Umbilical cord (tissue), 2 donors: ENCODE measurements at places on chromosomes 5 and 9. TPM values are rescaled to one million over a fixed set of nuclear protein-coding genes. Genes with fewer than 3 reads are reported as not detected.

DNA sequence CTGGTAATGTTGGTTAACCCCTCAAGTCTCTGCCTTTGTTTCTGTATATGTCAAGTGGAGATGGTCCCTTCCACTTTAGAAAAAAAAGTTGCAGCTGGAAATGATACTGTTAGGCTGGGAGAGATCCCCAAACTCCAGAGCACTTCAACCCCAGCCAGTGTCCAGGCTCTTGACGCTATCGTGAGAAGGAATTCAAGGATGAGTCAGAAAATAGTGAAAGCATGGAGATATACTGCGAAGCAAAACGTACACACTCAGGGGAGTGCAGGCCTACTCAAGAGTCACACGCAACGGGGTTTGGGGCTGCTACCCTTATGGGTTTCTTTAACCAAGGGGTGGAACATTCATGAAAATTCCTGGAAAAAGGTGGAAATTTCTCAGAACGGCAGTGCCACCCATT is 24.9 kb downstream of the KCNV2 start:
- DNase-seq = peak; percentile 34

- no peak for DNase-seq
These were observed 71.5 kb downstream of the ABCA1 start for GRCh38 chr9:104856413-104856941.

GRCh38 chr9:32579706-32580331 is 6.9 kb upstream of the NDUFB6 start:
- peak; percentile 57 for DNase-seq

- DNase-seq = no peak
These were observed 38.0 kb upstream of the PRDM12 start for GRCh38 chr9:130626249-130626996.

DNA sequence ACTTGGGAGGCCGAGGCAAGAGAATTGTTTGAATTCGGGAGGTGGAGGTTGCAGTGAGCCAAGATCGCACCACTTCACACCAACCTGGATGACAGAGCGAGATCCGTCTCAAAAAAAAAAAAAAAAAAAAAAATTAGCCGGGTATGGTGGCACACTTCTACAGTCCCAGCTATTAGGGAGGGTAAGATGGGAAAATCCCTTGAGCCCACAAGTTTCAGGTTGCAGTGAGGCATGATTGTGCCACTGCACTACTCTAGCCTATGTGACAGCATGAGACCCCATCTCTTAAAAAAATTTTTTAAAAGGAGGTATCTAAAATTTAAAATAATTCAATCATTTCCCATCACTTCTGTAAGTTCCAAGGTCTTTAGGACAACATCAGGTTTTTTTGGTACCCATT is 26.0 kb downstream of the PSIP1 start:
- DNase-seq = no peak

GRCh38 chr5:169044962-169045361 is 256.0 kb downstream of the SLIT3 start:
- no peak for DNase-seq

DNA sequence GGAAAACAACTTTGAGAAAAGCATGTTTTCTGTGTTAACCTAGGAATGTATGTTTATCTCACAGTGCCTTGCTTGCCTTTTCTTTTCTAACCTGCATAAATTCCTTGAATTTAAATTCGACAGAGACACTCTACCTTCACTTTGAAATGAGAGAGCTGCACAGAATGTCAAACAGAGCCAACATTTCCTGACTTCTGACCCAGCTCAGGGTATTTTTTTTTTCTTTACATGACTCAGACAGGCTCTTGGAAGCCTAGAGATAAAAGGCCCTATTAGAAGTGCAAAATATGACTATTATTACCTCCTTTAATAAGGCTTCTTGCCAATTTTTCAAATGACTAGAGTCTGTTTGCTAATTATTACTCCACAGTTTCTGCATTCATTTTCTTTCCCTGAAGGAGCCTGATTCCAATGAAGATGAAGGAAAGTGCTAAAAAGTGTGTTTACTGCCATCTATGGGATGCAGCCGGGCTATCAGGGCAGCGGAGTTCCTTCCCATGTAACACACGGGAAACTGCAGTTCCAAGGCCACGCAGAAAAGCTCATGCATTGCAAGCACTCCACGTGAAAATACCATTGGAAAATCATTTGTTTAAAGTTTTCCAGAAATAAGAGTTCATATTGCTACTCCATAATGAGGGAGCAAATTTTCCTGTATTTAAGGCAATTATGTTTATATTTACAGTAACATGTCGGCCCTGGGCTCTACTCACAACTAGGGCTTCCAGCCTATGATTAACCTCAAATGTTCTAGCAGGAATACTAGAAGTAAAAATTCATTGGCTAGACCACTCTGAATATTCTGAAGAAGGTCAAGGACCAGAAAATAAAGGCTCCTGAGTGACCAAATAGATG is 485.6 kb downstream of the ZSWIM6 start:
- peak; percentile 74 for DNase-seq

DNA sequence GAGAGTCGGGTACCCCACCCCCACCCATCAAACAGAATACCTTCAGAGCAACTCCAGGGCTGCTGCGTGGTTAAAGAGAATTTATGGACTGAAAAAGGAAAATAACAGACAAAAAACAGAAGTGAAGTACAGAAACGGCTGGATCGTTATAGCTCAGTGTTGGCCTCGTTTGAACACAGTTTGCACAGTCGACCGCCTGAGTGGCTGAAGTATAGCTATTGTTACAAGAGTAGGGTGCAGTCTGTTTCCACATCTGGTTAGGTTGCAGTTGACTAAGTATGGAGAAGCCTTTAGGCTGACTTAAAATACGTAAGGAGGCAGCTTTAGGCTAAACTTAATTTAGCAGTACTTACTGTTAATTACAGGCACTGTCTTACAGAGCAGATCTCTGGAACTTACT is 121.2 kb downstream of the GCNT1 start:
- DNase-seq = peak; percentile 36

DNA sequence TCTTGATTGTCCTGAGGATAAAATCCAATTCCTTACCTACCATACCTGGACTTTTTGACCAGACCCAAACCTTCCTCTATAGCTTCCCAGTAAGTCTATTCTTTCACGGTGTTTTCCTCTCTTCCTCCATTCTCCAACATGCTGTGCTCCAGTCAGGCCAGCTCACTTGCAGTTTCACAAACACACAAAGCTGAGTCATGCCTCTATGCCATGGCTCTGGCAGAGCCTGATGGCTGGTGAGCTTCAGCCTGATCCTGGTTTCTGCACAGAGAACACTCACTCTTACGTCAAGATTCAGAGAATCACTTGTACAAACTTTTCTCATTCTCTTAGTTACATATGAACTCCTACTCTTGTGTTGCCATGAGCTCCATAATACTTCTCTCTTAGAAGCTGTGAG is 27.7 kb upstream of the PAX5 start:
- no peak for DNase-seq

GRCh38 chr5:122507581-122507980 is 195.5 kb downstream of the SNCAIP start:
- no peak for DNase-seq

DNA sequence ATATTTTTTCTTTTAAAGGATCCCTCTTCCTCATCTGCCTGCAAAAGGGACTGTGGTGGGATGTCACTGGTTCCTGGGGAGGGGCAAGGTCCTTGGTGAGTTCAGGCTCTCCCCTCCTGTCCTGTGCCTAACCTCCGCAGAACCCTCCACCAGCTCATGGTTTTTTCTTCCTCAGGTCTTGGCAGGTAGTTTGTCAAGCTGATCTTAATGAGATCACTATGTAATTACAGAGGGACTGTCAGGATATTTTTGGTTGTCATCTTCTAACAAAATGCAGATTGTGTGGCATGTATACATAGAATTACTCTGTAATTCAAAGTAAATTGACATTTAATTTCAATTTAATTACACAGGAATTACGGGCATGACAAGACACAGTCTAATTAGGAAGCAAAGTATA is 150.3 kb upstream of the SEMA6A start:
- no peak for DNase-seq

GRCh38 chr5:35816881-35817521 is 39.7 kb upstream of the IL7R start:
- DNase-seq = no peak

GRCh38 chr5:171965745-171966144 is 40.7 kb downstream of the FBXW11 start:
- DNase-seq = no peak

- peak; percentile 24 for DNase-seq
These were observed 48.7 kb downstream of the TNC start for GRCh38 chr9:115069302-115069701.

- no peak for DNase-seq
These were observed 696.8 kb downstream of the SEMA5A start for GRCh38 chr5:8848997-8849594.

DNA sequence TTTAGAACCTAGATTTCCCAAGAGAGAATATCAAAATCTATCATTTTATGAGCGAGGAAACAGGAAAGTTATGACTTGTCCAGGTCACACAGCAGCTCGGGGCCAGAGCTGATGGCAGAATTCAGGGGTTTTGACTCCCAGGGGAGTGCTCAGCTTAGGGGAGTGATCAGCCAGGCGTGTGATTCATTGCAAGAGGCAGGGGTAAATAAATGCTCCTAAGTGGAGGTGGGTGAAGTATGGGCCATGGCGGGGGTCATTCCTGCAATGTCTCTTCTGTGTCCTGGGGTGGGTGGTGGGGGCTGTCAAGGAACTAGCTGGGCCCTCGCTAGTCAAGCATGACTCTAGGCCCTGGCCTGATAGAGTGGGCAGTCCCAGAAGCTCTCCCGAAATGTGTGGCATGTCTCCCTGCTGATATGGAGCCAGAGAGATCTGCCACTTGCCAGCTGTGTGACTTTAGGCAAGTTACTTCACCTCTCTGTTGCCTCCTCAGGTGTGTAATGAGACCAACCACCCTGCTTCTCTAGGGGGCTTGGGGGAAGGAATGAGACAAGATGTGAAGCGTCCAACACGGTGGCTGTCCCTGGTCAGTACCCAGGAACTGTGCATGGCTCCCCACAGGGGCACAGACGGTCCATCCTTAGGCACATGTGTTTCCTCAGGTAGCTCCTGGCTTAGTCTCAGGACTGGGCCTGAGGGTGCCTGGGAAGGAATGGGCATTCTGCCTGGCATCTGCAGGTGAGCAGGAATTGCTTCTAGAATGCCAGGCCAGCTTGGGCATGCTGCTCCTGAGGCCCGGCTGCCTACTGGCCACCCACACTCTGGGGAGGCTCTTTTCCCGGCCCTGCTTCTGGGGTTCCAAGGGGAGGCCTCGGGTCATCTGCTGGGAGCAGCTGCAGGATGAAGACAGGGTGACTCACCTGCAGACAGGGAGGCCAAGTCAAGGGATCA is 36.5 kb upstream of the SH3PXD2B start:
- no peak for DNase-seq

DNA sequence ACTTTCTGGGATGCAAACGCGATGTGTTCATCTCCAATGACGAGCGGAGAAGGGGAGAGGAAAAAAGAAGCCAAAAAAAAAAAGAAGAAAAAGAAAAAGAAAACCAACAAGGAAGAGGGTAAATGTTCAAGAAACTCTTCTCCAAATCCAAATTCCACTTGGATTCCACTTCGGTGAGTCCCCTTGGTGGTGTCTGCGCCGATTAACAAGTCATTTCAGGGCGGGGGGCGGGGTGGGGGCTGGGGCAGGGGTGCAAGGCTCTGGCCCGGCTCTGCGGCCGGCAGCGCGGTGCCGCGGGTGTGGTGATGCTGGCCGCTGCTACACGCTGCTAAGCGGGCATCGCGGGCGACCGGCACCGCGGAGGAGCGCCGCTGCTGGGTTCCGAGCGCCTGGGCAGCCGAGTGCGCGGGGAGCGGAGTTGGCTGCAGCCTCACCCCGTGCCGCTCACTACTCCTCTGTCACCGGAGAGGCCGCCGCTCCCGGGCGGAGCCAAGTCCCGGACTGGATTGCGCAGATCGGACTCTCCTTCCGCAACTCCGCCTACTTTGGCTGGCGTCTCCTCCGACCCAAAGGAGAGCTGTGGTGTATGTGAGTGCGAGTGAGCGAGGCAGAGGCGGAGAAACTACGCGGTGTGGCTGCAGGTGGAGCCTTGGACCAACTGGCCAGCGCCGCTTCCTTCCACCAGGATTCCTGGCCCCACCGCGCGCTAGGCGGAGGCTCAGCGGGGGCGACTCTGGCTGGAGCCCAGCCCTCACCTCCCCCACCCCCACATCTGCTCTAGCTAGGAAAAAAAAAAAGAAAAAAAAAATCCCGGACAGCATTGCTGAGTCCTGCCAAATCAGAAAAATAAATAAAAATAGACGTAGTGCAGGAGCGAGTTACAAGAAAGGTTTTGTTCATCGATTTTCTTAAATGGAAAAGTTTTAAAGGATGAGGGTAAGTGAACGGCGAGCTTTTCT is at the start of gene SEMA6A:
Gene SEMA6A (minus strand): TSS at position 457 of the 959 bp plus-strand sequence. CDS start 69,879 bp downstream, outside the sequence.
- DNase-seq = peak; percentile 95

- no peak for DNase-seq
These were observed 62.3 kb downstream of the GTF3C4 start for GRCh38 chr9:132732326-132733259.

Gene ARID3C
- not detected for total RNA-seq

Gene RNF180
- total RNA-seq = 27.4 TPM

Gene MCTP1
- 24.8 TPM for total RNA-seq

Gene AQP3
- total RNA-seq = 14.2 TPM

Gene PCDHGA5
- 1.9 TPM for total RNA-seq

Gene CDX1
- 2.4 TPM for total RNA-seq

Gene WDR38
- total RNA-seq = not detected

Gene OLFM1
- total RNA-seq = 3.6 TPM

Gene CNTNAP3B
- 81.6 TPM for total RNA-seq

Gene LARP1
- total RNA-seq = 24.8 TPM

Gene INSL6
- 6.3 TPM for total RNA-seq

Gene TSSK1B
- 2.9 TPM for total RNA-seq

Gene LNPEP
- total RNA-seq = 159 TPM

Gene CDC25C
- total RNA-seq = 2.2 TPM

Gene PCDHB2
- total RNA-seq = 6.5 TPM

Gene NLN
- total RNA-seq = 10.4 TPM

Gene LHX3
- 0.24 TPM for total RNA-seq
